ENCODE measurements at places on chromosomes 4 and X.

DNA sequence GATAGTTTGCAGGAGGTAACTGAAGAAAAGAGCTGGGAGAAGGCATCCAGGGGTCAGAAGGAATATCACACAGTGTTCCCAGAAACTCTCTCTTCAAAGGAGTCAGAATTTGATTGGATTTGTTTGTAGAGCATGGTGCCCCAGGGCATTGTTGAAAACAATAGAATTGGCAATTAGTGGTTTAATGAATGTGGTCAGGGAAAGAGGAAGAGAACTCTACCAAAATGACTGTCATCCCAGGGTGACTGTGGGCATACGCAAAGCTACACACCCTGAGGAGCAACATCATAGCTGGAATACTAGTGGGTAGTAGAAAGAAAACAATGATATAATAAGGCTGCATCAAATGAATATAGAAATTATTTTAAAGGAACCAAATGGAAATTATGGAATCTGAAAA is 21.5 kb downstream of the TNIP2 start:
- no peak for DNase-seq

GRCh38 chr4:163217505-163217904 is 50.8 kb upstream of the NAF1 start:
- no peak for DNase-seq

DNA sequence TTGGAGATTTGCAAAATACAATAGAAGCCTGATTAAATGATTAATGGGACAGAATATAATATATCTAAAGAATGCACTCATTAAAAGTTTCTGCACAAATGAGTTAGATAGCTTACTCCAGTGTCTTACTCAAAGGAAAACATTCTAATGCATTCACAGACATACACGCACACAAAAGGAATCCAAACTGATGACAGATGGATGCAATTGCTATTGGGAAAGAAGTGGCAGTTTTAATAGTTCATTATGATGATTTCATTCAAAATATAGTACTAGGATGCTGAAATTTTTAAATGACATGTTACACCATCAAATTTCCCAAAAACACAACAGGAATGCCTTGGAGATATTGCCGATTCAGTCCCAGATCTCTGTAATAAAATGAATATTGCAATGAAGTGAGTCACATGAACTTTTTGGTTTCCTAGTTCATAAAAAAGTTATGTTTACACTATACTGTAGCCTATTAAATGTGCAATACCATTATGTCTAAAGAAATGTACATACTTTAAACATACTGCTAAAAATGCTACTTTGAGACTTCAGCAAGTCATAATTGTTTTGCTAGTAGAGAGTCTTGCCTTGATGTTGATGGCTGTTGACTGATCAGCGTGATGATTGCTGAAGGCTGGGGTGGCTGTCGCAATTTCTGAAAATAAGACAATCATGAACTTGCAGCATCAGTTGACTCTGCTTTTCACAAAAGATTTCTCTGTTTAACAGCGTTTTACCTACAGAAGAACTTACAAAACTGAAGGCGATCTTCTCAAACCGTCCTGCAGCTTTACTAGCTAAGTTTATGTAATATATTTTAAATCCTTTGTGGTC is 45.6 kb downstream of the BBS12 start:
- DNase-seq = peak; percentile 79

GRCh38 chr4:2799971-2800690 is 7.2 kb downstream of the SH3BP2 start:
- DNase-seq = no peak

- no peak for DNase-seq
These were observed 519.1 kb downstream of the IQCM start for GRCh38 chr4:149296503-149296902.

- no peak for DNase-seq
These were observed 7.8 kb downstream of the SERTM2 start for GRCh38 chrX:111519215-111519614.

DNA sequence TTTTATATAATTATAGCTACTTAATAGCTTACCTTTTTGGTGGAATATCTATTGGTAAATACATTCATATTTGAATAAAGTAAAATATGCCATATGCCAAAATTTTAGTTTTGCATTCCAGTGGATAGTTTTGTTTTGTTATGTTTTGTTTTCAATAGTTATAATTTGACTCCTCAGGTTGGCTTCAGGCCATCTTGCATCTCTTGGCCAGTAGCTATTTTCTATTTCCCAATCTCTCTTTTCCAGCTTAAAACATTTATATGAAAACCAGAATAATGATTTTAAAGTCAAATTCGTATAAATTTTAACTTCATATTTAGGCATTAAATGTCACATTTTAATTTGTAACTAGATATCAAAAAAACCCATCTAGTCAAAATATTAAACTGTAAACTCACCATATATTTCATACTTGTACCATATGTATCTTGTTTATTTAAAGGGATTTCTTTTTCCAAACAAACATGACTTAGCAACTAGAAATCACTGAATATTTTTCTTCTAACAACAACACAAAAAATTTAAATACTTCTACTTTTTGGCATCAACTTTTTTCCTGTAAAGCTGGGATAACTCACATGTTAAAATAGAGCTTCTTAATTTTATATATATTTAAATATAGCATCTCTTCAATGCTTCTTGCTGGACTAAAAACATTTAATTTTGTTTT is 1209.6 kb downstream of the PCDH7 start:
- DNase-seq = no peak

DNA sequence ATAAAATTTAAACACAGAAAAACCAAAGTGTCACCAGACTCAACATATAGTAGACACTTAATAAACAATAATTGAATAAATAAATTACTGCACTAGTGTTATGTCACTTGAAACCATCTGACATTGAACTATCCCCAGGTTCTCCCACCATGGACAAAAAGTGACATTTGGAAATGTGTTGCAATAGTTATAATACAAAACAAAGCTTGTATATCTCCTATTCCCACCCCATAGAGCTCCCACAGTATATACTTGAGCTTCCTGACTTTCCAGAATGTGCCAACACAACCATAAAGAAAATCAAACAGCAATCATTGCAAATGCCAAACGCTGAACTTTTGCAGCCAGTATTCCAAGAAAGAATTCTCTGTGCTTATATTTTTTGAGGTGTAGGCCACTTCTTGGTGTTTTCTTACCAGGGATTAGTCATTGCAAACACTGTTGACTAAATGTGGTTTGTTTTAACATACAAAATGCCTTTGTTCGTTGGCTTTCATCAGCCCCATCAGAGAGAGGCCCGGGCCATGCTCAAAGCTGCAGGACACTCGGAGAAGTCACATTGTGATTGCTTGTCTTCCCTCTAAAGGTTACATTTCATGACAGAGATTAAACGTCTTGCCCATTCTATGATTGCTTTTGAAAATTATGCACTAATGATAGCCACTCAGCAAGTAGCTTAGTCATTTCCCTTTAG is 33.8 kb downstream of the PPARGC1A start:
- peak; percentile 44 for DNase-seq

DNA sequence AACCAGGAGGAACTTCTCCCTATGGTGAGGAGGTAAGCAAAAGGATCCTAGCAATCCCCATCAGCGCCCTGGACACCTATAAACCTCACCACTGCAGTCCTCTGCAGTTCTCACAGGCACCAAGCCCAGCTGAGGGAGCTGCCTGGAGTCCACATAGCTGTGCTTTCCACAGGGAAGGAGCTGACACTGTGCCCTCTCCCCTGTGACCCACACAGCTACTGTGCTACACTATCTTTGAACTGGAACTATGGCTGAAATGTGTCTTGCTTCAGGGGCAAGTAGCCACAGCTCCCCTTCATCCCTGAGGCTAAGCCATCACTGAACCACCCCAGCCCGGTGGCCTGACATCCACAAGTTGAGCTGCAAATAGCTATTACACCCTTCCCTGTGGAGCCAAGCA is 208.5 kb upstream of the RPL34 start:
- DNase-seq = no peak

GRCh38 chr4:54657185-54657550 is 589 bp upstream of the KIT start:
- no peak for DNase-seq

GRCh38 chr4:172573899-172574298 is 594.7 kb upstream of the GALNT7 start:
- peak; percentile 3 for DNase-seq

DNA sequence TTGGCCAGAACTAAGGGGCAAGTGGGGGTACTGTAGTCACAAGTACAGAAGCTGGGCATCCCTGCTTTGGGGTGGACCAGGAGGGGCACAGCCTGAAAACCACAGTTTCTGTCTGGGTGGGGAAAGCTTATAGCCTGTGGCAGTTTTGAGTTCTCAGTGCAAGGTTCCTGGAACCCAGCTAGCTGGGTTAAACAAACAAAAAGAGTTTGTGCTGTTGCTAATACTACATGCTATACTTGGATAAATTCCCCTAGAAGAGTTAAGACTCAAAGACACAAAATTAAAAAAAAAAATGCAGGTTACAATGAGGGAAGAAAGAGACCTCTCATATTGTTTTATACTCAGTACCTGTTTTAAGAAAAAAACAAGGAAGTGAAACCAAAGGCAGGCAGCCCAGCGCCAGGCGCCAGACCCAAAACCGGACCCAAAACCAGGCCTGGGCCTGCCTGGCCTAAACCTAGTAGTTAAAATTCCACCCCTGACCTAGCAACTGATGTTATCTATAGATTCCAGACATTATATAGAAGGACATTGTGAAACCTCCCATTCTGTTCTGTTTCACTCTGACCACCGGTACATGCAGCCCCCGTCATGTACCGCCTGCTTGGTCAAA is 50.8 kb downstream of the SLC2A9 start:
- DNase-seq = no peak

GRCh38 chrX:15345976-15346375 is 10.7 kb upstream of the PIGA start:
- no peak for DNase-seq

DNA sequence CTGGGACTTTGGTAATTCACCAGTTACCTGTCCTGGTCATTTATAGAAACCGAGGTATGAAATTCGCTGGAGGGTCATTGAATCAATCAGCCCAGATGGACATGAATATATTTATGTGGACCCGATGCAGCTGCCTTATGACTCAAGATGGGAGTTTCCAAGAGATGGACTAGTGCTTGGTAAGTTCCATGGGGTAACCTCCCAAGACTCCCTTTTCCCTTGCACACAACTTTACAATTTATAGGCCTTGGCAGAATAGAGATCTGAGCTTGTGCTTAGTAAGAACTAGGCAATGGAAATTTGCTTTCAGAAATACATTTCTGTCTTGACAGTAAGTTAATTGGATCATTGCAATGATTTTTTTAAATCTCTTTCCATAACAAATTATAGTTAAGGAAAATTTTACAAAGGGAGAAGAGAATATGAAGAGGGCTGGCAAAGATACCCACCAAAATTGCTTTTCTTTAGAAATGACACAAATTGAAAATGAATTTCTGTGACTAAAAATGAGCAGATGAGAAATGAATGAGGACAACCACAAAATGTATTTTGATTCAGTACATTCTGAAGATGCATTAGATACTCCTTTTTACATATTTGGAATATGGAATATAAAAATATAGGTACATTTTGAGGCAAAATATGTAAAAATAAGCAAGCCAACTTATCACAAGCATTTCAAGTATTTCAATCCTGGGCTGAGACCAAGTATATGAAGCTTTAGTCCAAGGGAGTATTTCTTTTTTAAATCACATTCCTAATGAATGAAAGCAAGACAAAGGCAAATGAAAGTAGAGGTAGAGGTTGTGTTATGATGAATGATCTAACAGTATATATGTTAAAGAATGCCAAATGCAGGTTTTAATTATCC is 45.9 kb downstream of the PDGFRA start:
- DNase-seq = no peak

DNA sequence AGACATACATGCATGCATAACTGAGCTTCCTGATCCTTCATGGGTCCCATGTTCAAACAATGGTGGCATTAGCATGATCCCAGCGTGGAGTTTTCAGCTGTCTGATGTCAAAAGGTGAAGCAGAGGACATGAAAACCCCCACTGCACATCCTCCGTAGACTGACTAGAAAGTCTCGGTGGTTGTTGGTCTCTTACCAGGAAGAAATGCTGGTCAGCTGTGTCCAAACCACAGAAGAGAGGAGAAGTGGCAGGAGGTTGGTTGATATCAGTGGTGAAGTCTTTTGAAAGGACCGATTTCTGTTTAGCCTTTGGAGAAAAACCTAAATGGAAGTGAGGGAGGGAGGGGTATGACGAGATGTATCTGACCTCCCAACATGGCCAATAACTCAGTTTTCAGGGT is 201.9 kb downstream of the SPATA18 start:
- no peak for DNase-seq

DNA sequence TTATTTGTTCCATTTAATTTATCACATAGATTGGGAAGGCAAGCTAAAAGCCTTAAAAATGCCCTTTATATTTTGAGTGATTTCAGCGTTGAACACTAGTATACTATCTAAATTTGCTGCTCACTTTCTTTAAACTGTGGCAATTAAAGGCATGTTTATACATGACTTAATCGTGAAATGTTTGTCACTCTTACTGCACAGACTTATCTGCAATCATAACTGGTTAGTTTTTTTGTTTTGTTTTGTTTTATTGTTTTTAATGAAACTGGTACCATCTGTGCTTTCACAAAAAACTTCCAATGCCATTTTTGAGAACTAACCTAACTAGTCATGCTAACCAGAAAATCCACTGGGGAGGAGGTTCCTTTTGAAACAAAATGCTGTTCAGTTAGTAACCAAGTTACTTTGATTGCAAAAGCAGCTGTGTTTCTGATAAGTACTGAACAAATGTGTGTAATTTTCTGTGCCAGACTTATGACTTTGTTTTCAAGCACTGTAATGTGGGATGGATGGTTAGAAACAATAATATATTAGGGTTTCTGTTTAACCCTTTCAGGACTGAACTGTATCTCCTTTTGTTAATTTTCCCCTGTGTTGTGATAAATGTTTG is 56.1 kb downstream of the CCKAR start:
- no peak for DNase-seq

DNA sequence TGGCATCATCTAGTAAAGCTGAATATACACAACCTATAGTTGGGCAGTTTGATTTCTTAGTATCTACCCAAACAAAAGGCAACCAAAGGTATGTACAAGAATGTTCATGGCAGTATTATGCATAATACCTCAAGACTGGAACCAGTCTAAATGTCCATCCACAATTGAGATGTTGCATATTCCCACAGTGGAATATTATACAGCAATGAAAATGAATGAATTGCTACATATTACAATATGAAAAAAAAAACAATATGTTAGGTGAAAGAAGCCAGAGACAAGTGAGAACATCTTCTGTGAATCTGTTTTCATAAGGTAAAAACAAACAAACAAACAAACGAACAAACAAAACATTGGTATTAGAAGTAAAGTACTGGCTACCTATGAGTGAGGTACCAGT is 11.6 kb upstream of the RAB28 start:
- no peak for DNase-seq

DNA sequence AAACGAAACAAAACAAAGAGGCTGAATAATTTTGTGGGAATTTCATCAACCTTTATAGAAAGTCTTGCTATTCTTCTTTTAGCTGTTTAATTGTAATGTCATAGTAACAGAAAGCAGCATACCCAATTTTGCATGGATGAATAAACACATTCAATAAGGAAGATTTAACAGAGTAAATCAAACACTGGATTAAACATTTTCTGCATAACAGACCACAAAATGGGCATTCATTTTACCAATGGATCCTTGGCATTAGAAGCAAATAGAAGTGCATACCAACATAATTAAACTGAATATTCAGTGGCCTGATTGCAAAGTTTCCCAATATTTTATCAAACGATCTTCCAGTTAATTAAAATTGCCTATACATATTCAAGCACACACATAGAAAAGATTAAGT is 4.4 kb upstream of the CHM start:
- no peak for DNase-seq

Data from A172 (cell line).